ENCODE measurements at places on chromosomes 3 and 15.
A peak's percentile ranks its signal among the peaks of the same experiment; 100 is the strongest.

DNA sequence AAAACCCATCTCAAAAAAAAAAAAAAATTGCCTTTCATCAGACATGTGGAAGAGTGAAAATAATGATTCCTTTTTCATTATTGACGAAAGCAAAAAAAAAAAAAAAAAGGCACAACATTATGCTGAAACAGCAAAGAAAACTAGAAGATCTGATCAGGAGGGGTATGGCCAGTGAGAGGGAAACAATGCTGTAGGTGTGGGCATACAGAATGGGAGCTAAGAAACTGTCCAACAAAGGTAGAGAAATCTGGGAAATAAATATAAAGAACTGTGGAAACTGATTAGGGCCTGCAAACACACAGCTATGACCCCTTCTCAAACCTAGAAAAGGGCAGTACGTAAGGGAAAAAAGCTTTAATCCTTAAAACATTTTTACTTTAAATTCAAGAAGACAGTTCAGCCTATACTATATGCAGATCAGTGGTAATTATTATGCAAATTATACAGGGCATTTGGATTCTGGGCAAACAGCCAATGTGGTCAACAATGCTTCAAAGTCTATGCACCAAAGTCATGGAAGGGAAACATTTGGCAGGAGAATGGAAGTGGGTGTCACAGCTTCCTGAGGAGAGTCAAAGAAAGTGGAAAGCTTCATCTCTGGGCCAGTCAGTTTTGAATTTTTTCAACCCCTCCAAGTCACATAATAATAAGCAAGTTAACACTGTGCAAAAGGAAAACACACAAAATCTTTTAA is 68.3 kb upstream of the SLC12A8 start:
- no peak overlapping the region for H3K27ac ChIP-seq
- no peaks in the 10 kb centered on the region for H3K27me3 ChIP-seq
- H3K4me3 ChIP-seq = no peak overlapping the region
- H3K36me3 ChIP-seq = no peaks in the 10 kb centered on the region
- no peaks in the 10 kb centered on the region for H3K4me1 ChIP-seq
- DNase-seq = no peak

DNA sequence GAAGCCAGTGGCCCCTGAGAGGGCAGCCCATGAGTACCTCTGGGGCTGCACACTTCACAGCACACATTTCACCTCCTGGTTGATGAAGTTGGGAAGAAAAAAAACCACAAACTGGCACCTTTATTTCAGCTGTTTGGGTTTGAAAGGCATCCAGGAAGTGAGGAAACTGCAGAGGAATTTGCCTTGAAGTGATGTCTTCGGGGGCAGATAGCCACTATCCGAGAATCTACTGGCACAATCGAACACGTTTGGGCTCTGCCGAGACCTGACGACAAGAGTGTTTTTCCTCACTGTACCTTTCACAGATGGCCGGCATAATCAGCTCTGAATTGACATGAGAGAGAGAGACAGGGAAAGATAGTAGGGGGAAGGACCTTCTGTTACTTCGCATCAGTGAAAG is 59.7 kb downstream of the LRIG1 start:
- H3K4me1 ChIP-seq = peaks cover 7% of the 10 kb centered on the region
- H3K4me3 ChIP-seq = no peak overlapping the region
- no peaks in the 10 kb centered on the region for H3K36me3 ChIP-seq
- H3K27ac ChIP-seq = no peak overlapping the region
- no peak for DNase-seq
- no peaks in the 10 kb centered on the region for H3K27me3 ChIP-seq

- no peaks in the 10 kb centered on the region for H3K4me1 ChIP-seq
- H3K36me3 ChIP-seq = no peaks in the 10 kb centered on the region
- DNase-seq = no peak
- H3K4me3 ChIP-seq = no peak overlapping the region
Observed at GRCh38 chr3:67017211-67017610, 19.1 kb downstream of the KBTBD8 start.

DNA sequence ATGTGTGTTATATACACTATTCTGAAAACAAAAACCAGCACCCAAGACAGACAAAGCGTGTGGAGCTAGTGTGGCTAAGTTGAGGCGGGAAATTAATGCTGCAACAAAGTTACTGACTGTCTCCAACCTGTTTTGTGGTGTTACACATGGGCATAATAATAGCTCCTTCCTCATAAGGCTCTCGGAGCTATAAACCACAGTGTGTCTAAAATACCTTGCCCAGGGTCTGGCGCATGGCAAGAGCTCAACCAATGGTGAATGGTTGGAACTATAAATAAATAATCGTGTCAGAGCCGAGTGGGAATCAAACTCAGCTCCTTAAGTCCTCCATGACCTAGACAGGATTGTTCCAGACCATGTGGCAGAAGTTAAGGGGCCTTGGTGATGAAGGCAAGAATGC is 35.9 kb upstream of the TFRC start:
- H3K27ac ChIP-seq = no peak overlapping the region
- H3K4me3 ChIP-seq = no peak overlapping the region
- no peaks in the 10 kb centered on the region for H3K36me3 ChIP-seq
- H3K27me3 ChIP-seq = no peaks in the 10 kb centered on the region

- H3K4me1 ChIP-seq = no peaks in the 10 kb centered on the region
- DNase-seq = no peak
- no peaks in the 10 kb centered on the region for H3K27me3 ChIP-seq
- peaks cover 5% of the 10 kb centered on the region for H3K36me3 ChIP-seq
Observed at GRCh38 chr3:49377483-49377882, 19.3 kb upstream of the GPX1 start.

GRCh38 chr15:52568601-52569585 is at the start of gene ARPP19:
ARPP19 (minus strand) TSS chr15:52569030; CDS start chr15:52568892, 138 bp downstream.
- DNase-seq = peak; percentile 95
- no peaks in the 10 kb centered on the region for H3K36me3 ChIP-seq
- peaks cover 9% of the 10 kb centered on the region for H3K4me1 ChIP-seq

- H3K27ac ChIP-seq = no peak overlapping the region
- DNase-seq = no peak
- H3K4me3 ChIP-seq = no peak overlapping the region
- H3K36me3 ChIP-seq = no peaks in the 10 kb centered on the region
- H3K4me1 ChIP-seq = no peaks in the 10 kb centered on the region
- no peaks in the 10 kb centered on the region for H3K27me3 ChIP-seq
Observed at GRCh38 chr3:152591515-152591914, 243.4 kb upstream of the P2RY1 start.

DNA sequence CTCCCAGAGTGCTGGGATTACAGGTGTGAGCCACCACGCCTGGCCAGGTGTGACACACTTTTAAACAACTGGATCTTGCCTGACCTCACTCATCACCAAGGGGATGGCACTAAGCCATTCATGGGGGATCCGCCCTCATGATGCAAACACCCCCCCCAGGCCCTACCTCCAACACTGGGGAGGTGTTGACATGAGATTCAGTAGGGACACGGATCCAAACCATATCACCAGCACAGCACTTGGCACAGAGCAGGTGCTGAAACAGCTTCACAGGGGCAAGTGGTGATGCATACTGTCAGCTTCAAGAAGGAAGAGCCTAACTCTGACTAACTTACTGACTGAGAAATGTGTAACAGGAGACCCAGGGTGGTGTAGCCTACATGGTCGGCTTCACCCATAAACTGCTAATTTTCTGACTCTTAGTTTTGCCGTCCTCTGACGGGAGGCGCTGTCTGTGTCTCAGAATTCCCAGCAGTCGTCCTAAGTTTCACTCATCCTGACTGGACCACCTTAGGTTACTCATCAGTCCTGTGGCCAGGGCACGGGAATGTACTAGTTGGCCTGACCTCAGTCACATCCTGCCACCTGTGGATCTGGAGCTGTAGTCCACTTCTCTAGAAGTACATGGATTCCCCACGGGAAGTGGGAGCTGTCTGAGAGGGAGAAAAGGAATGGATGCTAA is 81.9 kb upstream of the PLXNA1 start:
- H3K4me1 ChIP-seq = no peaks in the 10 kb centered on the region
- H3K27ac ChIP-seq = no peak overlapping the region
- H3K27me3 ChIP-seq = no peaks in the 10 kb centered on the region
- H3K36me3 ChIP-seq = no peaks in the 10 kb centered on the region
- no peak for DNase-seq

GRCh38 chr3:12040902-12041301 is 36.7 kb downstream of the SYN2 start:
- H3K4me1 ChIP-seq = no peaks in the 10 kb centered on the region
- H3K27me3 ChIP-seq = no peaks in the 10 kb centered on the region

DNA sequence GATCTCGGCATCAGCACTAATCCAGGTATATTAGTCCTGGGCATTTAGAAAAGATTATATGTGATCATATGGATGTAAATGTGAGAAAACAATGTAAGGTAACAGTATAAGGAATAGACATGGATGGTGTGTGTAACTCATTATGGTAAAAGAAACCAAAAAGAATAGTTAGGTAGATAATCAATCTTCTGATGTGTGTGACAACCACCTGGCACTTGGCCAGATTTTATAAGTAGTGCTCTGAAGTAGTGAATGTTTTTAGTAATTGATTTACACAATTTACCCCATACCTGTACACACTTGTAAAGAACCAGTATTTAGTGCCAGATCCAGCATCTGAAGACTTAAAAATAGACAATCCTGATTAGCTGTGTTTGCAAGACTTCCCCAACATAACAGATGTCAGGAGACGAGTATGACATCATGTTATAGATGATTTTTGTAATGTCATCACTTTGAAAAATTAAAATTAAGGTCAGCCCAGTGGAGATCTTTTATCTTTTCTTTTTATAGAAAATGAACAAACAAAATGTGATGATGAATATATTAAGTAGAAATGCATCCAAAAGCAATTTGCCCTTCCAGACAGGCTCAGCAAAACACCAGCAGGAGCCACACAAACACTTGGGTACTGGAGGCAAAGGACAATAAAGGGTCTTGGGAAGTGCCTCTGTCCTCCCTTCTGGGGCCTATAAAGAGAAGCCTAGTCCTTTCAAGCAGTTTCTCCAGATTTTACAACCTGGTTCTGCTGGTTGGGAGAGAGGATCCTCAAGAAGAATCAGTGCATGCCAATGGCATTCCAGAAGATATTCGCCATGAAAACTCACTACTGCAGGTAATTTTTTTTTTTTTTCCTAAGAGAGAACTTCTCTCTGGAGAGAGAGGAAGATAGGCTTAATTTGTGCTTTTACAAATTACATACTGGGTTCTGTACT is 140.7 kb downstream of the MECOM start:
- H3K36me3 ChIP-seq = no peaks in the 10 kb centered on the region
- no peaks in the 10 kb centered on the region for H3K4me1 ChIP-seq
- no peak overlapping the region for H3K4me3 ChIP-seq
- DNase-seq = no peak
- no peaks in the 10 kb centered on the region for H3K27me3 ChIP-seq

- no peaks in the 10 kb centered on the region for H3K36me3 ChIP-seq
- no peaks in the 10 kb centered on the region for H3K27me3 ChIP-seq
- H3K4me1 ChIP-seq = no peaks in the 10 kb centered on the region
Observed at GRCh38 chr15:28881170-28881569, 4.6 kb upstream of the APBA2 start.

- no peaks in the 10 kb centered on the region for H3K4me1 ChIP-seq
- DNase-seq = no peak
- H3K4me3 ChIP-seq = no peak overlapping the region
- H3K27me3 ChIP-seq = no peaks in the 10 kb centered on the region
- no peak overlapping the region for H3K27ac ChIP-seq
Observed at GRCh38 chr3:127165694-127166485, 27.0 kb upstream of the PRR23E start.

DNA sequence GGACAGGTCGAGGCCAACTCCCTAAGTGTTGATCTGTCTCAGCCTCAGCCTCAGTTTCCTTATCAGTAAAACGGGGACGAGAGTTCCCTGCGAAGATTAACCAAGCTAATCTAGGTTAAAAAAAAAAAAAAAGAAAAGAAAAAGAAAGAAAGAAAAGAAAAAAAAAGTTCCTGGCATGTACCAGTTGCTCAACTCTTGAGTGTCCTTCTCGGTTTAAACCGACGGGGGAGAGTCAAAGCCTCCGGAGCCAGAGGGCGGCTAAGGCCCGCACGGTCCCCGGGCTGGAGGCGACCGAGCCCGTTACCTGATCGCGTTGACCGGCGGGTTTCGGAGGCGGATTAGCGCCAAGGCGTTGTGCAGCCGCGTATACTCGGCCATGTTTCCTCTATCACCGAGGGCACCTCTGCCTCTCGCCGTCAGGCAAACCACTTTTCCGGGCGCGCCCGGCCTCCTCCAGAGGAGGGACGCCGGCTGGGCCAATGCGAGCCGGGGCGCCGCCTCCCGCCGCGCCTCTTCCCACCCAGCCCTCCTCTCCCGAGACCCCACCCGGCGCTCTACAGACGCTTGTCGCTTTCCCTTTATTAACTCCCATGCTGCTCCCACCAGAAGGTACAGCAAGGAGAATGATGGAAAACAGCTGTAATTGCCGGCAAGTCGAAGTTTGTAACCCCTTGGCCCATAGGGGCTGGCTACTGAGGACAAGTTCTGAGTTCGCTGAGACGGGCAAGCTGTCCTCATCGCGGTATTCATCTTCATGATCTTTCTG is at the start of gene EHHADH:
Gene EHHADH, minus strand, starts transcription at position 405 of the 766 bp plus-strand sequence. Its CDS starts 27 bp downstream, at position 378.
- H3K4me3 ChIP-seq = peak within 1 kb of the TSS; percentile 59
- no peaks in the 10 kb centered on the region for H3K36me3 ChIP-seq
- DNase-seq = peak; percentile 94
- peak within 1 kb of the TSS; percentile 92 for H3K27ac ChIP-seq
- peaks cover 3% of the 10 kb centered on the region for H3K4me1 ChIP-seq

GRCh38 chr3:148315756-148316155 is 381.9 kb upstream of the AGTR1 start:
- H3K4me1 ChIP-seq = no peaks in the 10 kb centered on the region
- no peaks in the 10 kb centered on the region for H3K36me3 ChIP-seq
- H3K4me3 ChIP-seq = no peak overlapping the region
- no peaks in the 10 kb centered on the region for H3K27me3 ChIP-seq
- no peak overlapping the region for H3K27ac ChIP-seq

DNA sequence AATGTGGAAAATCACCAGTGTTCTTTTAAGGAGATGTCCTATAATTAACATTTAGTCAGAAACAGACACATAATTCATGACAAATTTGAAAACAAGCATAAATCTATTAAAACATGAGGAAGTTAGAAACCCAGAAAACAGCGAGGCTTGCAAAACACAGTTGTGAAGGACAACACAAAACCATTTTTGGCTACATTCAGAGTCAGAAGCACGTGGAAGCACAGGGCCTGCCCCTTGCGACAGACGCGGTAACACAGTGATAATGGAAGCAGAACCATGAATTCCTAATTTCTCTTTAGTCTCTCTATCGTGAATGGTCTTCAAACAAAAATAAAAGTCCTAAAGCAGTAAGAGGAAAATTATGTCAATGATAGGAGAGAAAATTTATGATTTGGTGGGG is 12.2 kb downstream of the NCEH1 start:
- no peak overlapping the region for H3K4me3 ChIP-seq
- no peak overlapping the region for H3K27ac ChIP-seq
- H3K27me3 ChIP-seq = no peaks in the 10 kb centered on the region
- no peaks in the 10 kb centered on the region for H3K4me1 ChIP-seq
- DNase-seq = no peak

DNA sequence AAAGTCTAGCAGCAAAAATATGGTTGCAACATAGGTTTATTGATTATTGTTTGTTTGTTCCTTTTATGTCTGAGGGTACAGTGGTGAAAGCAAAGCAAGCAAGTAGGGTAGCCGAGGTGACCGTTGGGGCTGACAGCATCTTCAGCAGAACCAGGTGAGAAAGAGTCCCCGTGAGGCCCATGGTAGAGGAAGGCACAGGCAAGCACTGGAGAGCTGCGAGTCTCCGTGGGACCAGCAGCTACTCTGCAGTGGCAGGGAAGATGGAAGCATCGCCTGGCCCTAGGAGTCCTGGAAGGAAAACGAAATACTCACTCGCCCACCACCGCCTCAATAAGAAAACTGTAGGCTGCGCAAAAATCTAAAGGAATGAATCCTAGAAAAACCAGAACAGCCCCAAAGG is 25.3 kb upstream of the GABRA5 start:
- H3K27me3 ChIP-seq = no peaks in the 10 kb centered on the region
- H3K27ac ChIP-seq = no peak overlapping the region
- no peak overlapping the region for H3K4me3 ChIP-seq
- H3K4me1 ChIP-seq = no peaks in the 10 kb centered on the region
- DNase-seq = no peak
- H3K36me3 ChIP-seq = no peaks in the 10 kb centered on the region
